ENCODE measurements at places on chromosomes 12 and 14.

GRCh38 chr14:93901813-93902212, 25.3 kb upstream of the FAM181A start:
- DNase-seq = no peak

DNA sequence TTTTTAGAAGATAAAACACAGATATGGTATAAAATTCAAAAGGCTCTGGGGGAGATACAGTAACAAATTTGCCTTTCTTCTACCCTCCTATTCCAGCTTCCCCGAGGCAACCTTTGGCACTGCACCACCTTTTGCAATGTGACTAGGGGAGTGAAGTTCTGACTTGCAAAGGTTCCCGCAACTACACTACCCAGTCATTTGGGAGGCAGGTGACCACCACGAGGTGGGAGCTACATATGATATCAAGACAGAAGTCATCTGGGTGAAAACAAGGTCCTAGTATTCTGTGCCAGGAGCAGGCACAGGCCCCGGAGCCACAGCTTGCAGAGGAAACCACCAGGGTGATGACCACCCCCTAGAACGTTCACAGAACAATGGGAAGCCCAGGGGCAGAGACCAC, 141.5 kb downstream of the TTC7B start:
- DNase-seq = no peak

GRCh38 chr12:10623131-10623530, 9.7 kb upstream of the MAGOHB start:
- no peak for DNase-seq

DNA sequence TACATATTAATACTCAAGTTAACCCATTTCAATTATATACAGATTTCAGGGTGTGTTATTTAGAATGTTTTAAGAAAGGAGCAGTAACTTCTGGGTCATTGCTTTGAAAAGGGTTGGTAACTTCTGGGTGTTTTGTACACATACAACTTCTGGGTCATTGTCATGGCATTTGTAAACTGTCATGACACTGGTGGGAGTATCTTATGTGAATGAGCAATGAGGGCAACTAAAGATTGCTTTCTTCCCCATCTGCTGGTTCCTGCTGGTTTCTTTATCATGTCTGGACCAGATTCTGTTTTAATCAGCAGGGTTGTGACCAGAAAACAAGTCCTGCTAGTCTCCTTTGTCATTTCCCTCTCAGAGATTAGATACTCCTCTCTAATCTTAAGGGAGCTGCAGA, 713.3 kb downstream of the LRFN5 start:
- no peak for DNase-seq

- DNase-seq = no peak
Observed at GRCh38 chr12:123906711-123907420, 65.8 kb downstream of the CCDC92 start.

DNA sequence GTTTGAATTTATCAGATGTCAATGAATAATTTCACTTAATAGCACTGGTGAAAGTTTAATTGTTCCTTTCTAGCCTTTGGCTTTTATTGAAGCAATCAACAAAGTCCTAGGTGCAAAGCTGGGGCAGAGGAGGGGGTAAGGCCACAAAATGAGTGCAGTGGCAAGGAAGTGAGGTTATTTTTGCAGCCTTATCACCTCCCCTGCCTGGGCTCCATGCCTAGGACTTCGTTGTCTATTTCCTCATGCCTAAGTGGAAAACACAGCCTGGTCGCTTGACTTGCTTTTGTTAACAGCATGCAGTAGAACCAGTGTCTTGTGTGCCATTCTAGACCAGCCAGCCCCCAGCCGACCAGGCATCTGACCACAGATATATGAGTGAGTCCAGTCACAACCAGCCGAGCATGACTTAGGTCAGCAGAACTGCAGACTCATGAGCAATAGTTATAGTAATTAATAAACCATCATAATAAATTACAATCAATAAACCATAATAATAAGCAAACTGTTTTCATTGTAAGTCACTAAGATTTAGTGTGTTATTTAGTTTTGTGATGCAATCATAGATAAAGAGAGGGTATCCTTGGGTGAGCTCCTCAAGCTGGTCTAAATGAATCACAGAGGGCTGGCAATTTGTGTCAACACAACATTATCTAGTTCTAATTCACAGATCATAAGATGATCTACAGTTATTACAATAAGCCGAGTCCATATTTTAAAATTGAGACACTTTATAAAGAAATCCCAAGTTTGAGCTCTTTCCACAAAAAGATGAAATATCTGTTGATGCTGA, 156.8 kb downstream of the GLT1D1 start:
- DNase-seq = no peak

DNA sequence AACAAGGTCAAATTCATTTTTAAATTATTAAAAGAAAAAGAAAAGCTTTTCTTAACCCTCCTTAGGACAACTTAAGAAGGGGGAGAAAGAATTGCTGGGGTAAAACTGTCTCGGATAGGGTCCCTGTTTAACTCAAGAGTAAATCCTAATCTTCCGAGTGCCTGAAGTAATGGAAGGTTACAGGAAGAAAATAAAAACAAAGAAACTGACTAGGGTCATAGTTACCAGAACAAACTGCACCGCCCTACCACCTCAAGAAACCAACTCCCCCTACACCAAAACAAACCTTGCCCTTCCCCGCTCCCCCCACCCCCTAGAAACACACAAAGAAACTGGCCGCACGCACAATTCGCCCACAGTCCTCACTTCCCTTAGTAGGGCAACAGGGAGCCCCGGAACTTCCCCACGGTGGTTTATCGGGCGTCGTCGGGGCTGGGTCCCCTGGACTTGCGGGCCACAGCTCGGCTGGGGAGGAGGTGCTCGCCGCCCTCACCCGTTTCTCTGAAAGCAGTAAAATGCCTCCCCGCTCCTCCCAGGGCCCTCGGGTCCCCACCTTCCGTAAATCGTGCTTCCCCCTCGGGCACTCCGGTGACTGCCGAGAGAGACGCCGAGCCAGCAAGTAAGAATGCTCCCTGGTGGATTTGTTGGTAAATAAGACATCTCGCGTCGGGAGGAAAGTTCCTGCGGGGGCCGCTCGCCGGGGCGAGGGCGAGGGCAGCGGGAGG, 2.4 kb downstream of the SINHCAF start:
- DNase-seq = no peak

DNA sequence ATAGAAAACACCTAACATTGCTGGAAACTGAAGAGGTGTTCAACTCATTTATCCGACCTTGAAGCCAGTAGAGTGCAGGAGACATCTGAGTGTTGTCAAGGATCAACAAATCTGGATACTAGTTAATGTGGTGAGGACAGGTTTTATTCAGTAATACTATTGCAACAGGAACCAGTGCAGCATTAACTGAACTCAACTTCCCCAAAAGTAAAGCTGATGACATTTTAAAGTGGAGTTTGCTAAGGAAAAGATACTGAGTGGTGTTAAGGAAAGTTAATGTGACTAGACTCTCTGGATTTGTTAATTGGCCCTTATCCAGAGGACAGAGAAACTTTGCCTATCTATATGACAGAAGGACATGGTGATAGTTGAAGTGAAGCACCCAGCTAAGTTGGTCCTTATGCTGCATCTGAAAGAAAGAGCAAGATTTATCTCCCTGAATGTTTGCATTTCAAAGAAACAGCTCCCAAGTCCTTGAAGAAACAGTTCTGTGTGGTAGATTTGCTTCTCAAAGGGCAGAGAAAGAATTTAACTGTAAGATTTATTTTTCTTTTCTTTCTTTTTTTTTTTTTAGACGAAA, 1.2 kb upstream of the CLEC7A start:
- DNase-seq = no peak

GRCh38 chr12:111467857-111468241, 62.1 kb downstream of the SH2B3 start:
- DNase-seq = no peak

DNA sequence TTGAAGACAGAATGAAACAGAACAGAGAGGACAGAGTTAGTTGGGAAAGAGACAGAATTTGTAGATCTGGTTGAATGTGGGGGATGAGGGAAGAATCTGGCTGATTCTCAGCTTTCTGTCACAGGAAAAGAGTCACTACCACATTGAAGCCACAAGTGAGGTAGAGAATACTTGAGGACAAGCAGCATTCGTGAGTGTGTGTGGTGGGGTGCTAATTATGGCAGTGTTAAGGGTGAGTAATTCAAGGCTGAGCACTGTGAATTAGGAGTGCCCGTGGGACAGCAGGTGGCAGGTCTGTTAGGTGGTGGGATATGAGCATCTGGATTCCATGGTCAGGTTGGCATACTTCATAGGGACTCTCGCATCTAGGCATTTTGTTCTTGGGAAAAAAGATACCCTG, 347.4 kb upstream of the PRICKLE1 start:
- no peak for DNase-seq

- no peak for DNase-seq
Observed at GRCh38 chr12:110229409-110229808, 51.6 kb upstream of the ATP2A2 start.

GRCh38 chr14:96297997-96298515, 42.0 kb downstream of the BDKRB1 start:
- no peak for DNase-seq

DNA sequence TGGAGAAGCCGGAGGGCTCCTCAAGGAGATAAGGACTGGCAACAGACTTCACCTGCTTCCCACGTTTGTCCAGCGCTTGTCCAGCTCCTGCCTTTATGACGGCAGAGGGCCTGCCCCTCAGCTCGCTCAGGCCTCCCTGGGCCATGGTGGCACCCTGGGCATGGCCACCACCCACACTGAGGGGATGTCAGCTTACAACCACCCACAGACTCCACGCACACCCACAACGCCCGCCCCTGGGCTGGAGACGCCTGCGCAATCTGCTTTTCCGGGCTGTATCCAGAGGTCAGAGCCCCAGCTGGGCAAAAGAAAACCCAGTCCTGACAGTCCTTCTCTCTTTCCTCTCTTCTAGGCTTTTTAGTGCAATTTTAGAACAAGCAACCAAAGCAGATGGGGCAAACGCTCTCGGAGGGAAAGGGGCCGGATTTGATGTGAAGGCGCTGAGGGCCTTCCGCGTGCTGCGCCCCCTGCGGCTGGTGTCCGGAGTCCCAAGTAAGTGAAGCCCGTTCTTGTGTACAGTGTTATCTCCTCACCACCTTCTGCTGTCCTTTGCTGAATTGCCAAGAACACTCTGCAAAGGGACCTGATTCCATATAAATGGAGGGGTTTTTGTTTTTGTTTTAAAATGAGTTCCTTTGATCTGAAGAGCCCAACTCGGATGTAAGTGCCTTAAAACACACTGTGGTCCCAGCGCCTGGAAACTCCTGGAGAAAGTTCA, 337.4 kb upstream of the FKBP4 start:
- no peak for DNase-seq

Data from D721Med (cell line).